Calu3 (cell line): ENCODE measurements at places on chromosomes 6 and 20. TPM values are rescaled to one million over a fixed set of nuclear protein-coding genes. Genes with fewer than 3 reads are reported as not detected.

DCBLD1 gene
- total RNA-seq = 22.3 and 28.2 TPM in 2 replicates

SAMD10 gene
- 23.6 and 23.7 TPM in 2 replicates for total RNA-seq

TTLL9 gene
- not detected in 2 replicates for total RNA-seq

CALHM5 gene
- 0.05 TPM in 1 of 2 replicates, not detected in the other for total RNA-seq

FLRT3 gene
- total RNA-seq = 4.6 and 9.5 TPM in 2 replicates

CALHM6 gene
- 1.4 TPM in 1 of 2 replicates, not detected in the other for total RNA-seq

SLC25A27 gene
- 5.4 and 8.8 TPM in 2 replicates for total RNA-seq

KCNQ2 gene
- 0.07 and 0.38 TPM in 2 replicates for total RNA-seq

ACSS1 gene
- total RNA-seq = 3.6 TPM in 2 replicates

ECT2L gene
- not detected in 2 replicates for total RNA-seq

GRCh38 chr20:62149532-62150309 lies 6.2 kb downstream of the SS18L1 start:
- H3K36me3 ChIP-seq = peaks cover 47% of the 10 kb centered on the region
- no peaks in the 10 kb centered on the region for H3K27me3 ChIP-seq
- no peak overlapping the region for H3K27ac ChIP-seq
- H3K4me1 ChIP-seq = peaks cover 25% of the 10 kb centered on the region

GRCh38 chr6:26272171-26272637 lies 92.8 kb upstream of the BTN3A2 start:
- DNase-seq = peak; percentile 76
- H3K4me1 ChIP-seq = peaks cover 19% of the 10 kb centered on the region
- no peak overlapping the region for H3K27ac ChIP-seq
- H3K36me3 ChIP-seq = peaks cover 14% of the 10 kb centered on the region
- H3K4me3 ChIP-seq = no peak overlapping the region

- no peaks in the 10 kb centered on the region for H3K4me1 ChIP-seq
- H3K27ac ChIP-seq = no peak overlapping the region
- H3K27me3 ChIP-seq = no peaks in the 10 kb centered on the region
- no peaks in the 10 kb centered on the region for H3K36me3 ChIP-seq
Observed at GRCh38 chr6:16302721-16303552, 64.5 kb downstream of the GMPR start.

DNA sequence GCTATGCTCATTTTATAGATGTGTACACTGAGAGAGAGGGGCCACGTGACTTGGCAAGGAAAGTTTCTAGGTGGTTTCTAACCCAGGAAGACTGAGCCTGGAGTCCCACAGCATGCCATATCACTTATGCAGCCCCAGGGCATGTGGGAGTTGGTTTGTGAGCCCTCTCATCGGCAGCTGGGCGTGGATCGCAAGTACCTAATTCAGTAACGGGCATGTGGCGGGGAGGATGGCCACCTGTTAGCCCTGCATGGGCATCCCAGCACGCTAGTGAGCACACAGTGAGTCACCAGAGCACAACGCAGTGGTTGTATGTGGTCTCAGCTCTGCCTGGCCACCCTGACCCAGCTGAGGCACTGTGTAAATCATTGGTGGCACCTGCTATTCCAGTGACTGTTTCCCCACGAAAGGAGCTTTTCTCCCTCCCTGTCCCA lies 88.3 kb downstream of the NINL start:
- DNase-seq = peak; percentile 23
- H3K4me1 ChIP-seq = no peaks in the 10 kb centered on the region
- no peak overlapping the region for H3K27ac ChIP-seq
- peaks cover 4% of the 10 kb centered on the region for H3K36me3 ChIP-seq
- H3K27me3 ChIP-seq = no peaks in the 10 kb centered on the region

DNA sequence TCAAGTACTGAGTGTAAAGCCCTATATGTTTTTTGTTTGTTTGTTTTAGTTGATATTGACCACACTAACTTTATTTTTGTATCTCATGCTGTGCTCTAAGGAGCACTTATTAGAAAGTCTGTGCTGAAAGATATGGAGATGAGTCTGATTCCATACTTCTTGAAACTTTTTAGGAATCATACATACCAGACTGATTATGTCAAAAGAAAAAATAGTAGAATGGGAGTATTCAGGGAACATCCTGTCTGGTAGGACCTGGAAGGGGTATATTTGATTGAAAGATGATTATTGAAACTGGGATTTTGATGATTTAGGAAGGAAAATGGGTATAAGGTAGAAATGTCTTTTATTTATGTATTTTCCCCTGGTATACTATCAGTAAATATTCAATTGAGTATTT lies 111.4 kb downstream of the QKI start:
- no peak overlapping the region for H3K4me3 ChIP-seq
- no peaks in the 10 kb centered on the region for H3K27me3 ChIP-seq
- DNase-seq = no peak
- H3K36me3 ChIP-seq = peaks cover 10% of the 10 kb centered on the region
- H3K4me1 ChIP-seq = peaks cover 57% of the 10 kb centered on the region

DNA sequence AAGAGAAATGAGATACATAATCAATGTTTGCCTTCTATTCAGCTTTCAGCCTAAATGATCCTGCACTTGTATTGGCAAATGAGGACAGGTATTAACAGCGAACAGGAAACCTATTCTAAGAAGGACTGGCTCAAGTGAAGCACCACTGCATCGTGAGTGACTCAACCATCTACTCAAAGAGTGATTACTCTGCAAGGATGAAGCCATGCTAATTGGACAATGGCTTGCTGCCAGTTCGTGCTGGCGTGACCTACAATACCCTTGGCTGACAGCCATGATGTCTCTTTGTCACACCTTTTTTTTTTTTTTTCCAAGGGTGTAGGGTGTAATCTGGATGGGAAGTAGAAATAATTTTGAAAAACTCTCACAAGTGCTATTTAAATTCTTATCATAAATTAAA lies 104.9 kb downstream of the GJA10 start:
- H3K36me3 ChIP-seq = no peaks in the 10 kb centered on the region
- H3K27ac ChIP-seq = no peak overlapping the region
- H3K4me3 ChIP-seq = no peak overlapping the region
- no peaks in the 10 kb centered on the region for H3K4me1 ChIP-seq

DNA sequence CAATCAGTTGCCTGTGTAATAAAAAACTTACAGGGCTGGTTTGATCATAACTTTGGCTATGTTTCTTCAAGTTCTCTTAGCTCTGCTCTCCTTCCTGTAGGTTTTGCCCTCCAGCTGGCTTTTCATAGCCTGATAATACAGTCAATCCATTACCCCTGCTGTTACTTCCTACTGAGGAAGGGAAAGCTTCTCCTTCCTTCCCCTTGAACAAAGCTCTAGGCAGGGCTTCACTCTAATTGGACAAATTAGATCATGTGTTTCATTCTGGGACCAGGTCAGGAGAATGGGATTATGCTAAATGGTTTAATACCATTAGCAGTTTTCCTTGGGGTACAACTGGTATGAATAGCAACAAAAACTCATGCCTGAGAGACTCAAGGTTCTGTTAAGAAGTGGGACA lies 106.8 kb upstream of the MCHR2 start:
- H3K36me3 ChIP-seq = no peaks in the 10 kb centered on the region
- H3K4me1 ChIP-seq = peaks cover 3% of the 10 kb centered on the region
- H3K4me3 ChIP-seq = no peak overlapping the region
- no peak overlapping the region for H3K27ac ChIP-seq
- no peak for DNase-seq

- DNase-seq = no peak
- H3K36me3 ChIP-seq = peaks cover under 1% of the 10 kb centered on the region
- no peak overlapping the region for H3K27ac ChIP-seq
- H3K4me1 ChIP-seq = peaks cover 9% of the 10 kb centered on the region
- H3K4me3 ChIP-seq = no peak overlapping the region
Observed at GRCh38 chr20:50695135-50695872, 4.0 kb upstream of the RIPOR3 start.

GRCh38 chr6:210104-210456 lies 82.2 kb upstream of the DUSP22 start:
- H3K27ac ChIP-seq = no peak overlapping the region
- H3K27me3 ChIP-seq = peaks cover 57% of the 10 kb centered on the region
- DNase-seq = no peak
- H3K4me1 ChIP-seq = peaks cover under 1% of the 10 kb centered on the region
- no peaks in the 10 kb centered on the region for H3K36me3 ChIP-seq
- no peak overlapping the region for H3K4me3 ChIP-seq

- no peak for DNase-seq
- no peak overlapping the region for H3K4me3 ChIP-seq
- H3K27me3 ChIP-seq = no peaks in the 10 kb centered on the region
- H3K27ac ChIP-seq = no peak overlapping the region
Observed at GRCh38 chr6:71229477-71229876, 59.1 kb upstream of the OGFRL1 start.

- peaks cover 95% of the 10 kb centered on the region for H3K36me3 ChIP-seq
- no peak for DNase-seq
- peak overlapping the region; percentile 83 for H3K27ac ChIP-seq
- H3K27me3 ChIP-seq = no peaks in the 10 kb centered on the region
- peaks cover 48% of the 10 kb centered on the region for H3K4me1 ChIP-seq
Observed at GRCh38 chr20:62352402-62353288, 14.5 kb downstream of the LAMA5 start.

- peaks cover 46% of the 10 kb centered on the region for H3K36me3 ChIP-seq
- H3K27me3 ChIP-seq = no peaks in the 10 kb centered on the region
- no peak for DNase-seq
- H3K4me1 ChIP-seq = peaks cover 39% of the 10 kb centered on the region
- peak overlapping the region; percentile 78 for H3K4me3 ChIP-seq
Observed at GRCh38 chr20:41135888-41136679, 1.3 kb upstream of the PLCG1 start.

- peaks cover 7% of the 10 kb centered on the region for H3K36me3 ChIP-seq
- no peak overlapping the region for H3K27ac ChIP-seq
- no peaks in the 10 kb centered on the region for H3K27me3 ChIP-seq
Observed at GRCh38 chr6:152973916-152974315, 8.9 kb downstream of the FBXO5 start.

DNA sequence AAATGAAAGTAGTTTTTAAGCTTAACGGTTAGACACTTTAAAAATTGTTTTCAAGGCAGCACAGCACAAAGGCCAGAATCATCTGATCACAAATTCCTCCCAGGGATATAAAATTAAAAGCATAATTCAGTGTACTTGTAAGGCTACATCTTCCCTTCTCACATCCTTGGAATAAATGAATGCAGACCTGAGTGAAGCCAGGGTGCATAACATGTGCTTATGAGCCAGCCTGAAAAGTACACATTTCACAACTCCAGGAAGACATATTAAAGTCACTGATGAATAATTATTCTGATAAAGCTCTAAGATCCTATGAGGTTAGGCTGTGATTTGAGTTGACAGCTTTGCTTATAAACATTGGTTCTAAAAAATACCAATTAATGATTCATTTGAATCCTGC lies 163.6 kb downstream of the BTBD9 start:
- no peak overlapping the region for H3K4me3 ChIP-seq
- DNase-seq = no peak
- H3K36me3 ChIP-seq = no peaks in the 10 kb centered on the region
- no peaks in the 10 kb centered on the region for H3K4me1 ChIP-seq

DNA sequence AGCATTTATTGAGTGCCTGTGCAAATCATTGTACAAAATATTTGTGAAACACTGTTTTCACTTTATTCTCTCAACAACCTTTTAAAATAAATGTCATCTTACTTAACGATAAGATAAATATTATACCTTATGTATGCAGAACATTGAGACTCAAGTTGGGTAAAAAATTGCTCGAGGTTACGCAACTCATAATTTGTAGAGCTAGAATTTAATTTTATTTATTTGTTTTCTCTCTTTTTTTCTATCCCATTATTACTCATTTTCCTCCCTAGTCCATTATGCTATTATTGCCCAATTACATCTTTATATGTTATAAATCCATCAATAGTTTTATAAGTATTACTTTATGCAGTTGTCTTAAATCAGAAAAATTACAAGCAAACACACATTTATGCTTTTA lies 77.4 kb upstream of the ELOVL5 start:
- H3K27ac ChIP-seq = no peak overlapping the region
- H3K4me1 ChIP-seq = no peaks in the 10 kb centered on the region
- H3K27me3 ChIP-seq = no peaks in the 10 kb centered on the region

- H3K36me3 ChIP-seq = no peaks in the 10 kb centered on the region
- H3K27ac ChIP-seq = no peak overlapping the region
- H3K27me3 ChIP-seq = no peaks in the 10 kb centered on the region
- peaks cover 14% of the 10 kb centered on the region for H3K4me1 ChIP-seq
Observed at GRCh38 chr6:136103763-136104311, 146.3 kb downstream of the MTFR2 start.

DNA sequence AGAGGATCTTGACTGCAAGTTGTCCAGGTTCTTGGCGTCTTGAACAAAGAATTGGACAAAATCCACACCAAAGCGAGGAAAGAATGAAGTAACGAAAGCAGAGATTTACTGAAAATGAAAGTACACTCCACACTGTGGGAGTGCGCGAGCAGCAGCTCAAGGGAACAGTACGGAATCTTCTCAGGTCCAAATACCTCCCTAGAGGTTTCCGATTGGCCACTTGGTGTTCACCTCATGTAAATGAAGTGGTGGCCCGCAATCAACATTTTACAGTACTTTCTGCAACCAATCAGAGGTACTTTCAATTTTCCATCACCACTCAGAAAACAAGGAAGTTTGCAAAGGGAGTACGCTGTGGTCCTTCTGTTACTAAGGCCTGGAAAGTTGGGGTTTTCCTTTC lies 122.4 kb downstream of the PTPRK start:
- no peaks in the 10 kb centered on the region for H3K27me3 ChIP-seq
- DNase-seq = no peak
- peaks cover 27% of the 10 kb centered on the region for H3K36me3 ChIP-seq
- no peak overlapping the region for H3K27ac ChIP-seq

DNA sequence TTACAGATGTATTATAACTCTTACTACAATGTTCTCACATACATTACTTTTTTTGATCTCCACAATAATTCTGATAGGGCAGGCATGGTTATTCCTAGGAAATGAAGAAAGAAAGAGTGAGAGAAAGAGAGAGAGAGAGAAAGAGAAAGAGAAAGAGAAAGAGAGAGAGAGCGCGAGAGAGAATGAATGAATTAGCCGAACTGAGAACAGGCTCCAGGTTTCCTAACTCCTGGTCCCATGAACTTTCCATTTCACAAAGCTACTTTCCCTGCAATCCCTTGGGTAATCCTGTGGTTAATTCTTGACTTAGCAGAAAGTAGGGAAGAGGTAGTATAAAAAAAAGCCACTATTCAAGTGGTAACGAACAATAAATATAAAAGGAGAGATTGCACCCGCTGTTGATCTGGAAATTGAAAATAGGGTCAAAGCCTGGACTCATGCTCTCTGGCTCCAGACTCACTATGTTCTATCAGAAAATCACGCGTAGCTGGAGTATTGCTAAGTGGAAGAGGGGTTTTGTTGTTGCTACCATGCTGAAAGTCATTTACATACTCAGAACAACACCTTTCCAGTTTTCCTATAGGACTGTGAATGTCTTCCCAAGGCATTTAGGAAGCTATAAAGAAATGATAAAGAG lies 131.2 kb downstream of the CCDC170 start:
- H3K4me1 ChIP-seq = peaks cover 32% of the 10 kb centered on the region
- no peak for DNase-seq
- no peaks in the 10 kb centered on the region for H3K36me3 ChIP-seq
- no peak overlapping the region for H3K4me3 ChIP-seq
- no peak overlapping the region for H3K27ac ChIP-seq

DNA sequence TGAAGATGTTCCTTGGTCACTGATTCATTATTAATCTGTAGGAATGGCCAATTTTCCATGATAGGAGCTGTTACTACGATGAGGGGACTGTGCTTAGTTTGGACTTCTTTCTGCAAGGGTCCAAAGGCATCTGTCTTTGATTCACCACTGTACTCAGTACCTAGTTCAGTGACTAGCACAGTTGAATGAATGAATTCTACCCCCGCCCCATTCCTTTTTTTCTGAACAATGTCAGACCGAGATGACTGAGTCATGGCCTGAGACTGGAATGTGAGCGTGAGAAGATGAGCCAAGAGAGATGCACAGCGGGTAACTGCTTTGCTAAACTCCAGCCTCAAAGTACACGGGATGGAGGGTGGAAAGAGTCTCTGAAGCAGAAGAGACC lies 419 bp upstream of the SNHG17 start:
- H3K27me3 ChIP-seq = peaks cover 20% of the 10 kb centered on the region
- H3K27ac ChIP-seq = peak overlapping the region; percentile 90
- peak overlapping the region; percentile 88 for H3K4me3 ChIP-seq
- DNase-seq = no peak
- peaks cover 24% of the 10 kb centered on the region for H3K4me1 ChIP-seq
